CD4-positive, alpha-beta T cell treated with Interleukin-15 for 4 hours (primary cell): ENCODE measurements at places on chromosomes 5 and 9.

DNA sequence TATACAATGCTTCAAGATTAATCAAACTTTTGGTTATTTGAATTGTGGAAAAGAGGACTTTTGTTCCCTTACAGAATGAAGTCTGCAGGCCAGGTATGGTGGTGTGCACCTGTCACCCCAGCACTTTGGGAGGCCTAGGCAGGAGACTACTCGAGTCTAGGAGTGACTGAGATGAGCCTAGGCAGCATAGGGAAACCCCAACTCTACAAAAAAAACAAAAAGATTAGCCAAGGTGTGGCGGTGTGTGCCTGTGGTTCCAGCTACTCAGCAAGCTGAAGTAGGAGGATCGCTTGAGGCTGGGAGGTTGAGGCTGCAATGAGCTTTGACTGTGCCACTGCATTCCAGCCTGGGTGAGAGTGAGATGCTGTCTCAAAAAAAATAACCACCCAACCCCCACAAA lies 9.3 kb downstream of the CCNH start:
- DNase-seq = no peak

- no peak for DNase-seq
Observed at GRCh38 chr5:142910128-142910527, 140.0 kb downstream of the ARHGAP26 start.

GRCh38 chr5:159667286-159667685 lies 249.0 kb upstream of the ADRA1B start:
- DNase-seq = no peak

GRCh38 chr5:56545016-56545415 lies 270.3 kb upstream of the MAP3K1 start:
- DNase-seq = no peak

DNA sequence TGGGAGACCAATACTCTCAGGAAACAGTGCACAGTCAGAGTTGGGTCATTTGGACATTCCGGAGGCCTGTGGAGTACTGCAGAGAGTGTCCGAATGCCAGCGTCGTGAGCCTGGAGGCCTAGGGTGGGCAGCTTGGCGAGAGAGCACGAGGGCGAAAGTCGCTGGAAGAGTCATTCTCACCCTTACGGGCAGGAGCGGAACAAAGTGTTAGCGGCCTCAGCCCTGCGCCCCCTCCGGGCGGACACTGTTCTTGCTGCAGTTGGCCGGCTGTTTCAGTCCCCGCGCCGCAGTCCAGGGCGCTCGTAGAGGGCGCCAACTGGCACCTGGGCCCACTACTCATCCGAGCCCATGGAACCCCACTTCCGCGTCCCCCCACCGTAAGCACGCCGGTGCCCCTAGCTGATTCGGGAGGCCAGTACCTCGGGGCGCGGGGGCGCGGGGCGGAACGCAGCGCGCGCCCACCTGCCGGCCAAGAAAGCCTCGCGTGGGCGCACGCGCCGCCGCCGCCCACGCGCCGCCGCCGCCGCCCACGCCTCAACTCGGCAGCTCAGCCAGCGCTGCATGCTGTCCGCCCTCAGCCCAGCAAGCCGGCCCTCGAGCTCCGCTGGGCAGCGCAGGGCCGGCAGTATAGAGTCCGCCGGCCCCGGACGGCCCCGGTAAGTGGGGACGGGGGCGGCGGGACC lies 99.7 kb upstream of the CCL21 start:
- no peak for DNase-seq

DNA sequence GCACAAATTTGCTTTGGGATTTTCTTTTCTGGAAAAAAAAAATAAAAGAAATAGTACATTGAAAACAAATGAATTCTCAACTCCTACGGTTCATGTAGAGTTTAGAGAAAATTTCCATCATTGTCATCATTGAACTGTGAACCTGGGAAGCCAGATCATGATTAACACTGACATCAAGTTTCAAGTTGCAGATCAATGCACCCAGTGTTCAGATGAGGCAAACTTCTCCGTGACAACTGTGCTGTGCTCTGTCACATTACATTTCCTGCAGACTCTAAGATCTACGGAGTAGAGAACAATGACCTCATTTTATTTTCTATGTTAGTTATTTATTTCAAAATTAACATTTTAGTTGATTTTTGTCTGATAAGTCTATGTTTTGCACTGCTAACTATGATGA lies 99.7 kb downstream of the MAP1B start:
- no peak for DNase-seq

- no peak for DNase-seq
Observed at GRCh38 chr5:81856948-81857928, 106.3 kb upstream of the SSBP2 start.

DNA sequence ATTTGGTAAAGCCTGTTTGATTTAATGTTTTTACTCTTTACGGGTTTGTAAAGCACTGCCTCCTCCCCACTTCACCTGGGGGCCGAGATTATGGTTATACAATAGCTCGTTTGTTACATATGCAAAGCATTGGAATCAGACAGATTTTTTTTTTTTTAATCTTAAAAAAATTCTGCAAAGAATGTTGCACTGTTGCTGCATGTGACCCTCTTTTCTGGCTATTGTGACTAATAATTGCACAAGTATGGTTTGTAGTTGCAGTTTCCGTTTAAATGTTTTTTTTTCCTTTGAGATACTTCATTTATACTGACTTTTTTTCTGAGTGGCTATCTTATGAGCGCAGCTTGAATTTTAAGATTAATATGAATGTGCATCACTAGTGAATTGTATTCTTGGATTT lies 165.3 kb downstream of the KDM4C start:
- no peak for DNase-seq

- no peak for DNase-seq
Observed at GRCh38 chr5:144812763-144813162, 642.1 kb downstream of the KCTD16 start.

- DNase-seq = no peak
Observed at GRCh38 chr5:150285114-150285513, 4.5 kb downstream of the CAMK2A start.

GRCh38 chr9:23447166-23447565 lies 378.9 kb downstream of the ELAVL2 start:
- no peak for DNase-seq

DNA sequence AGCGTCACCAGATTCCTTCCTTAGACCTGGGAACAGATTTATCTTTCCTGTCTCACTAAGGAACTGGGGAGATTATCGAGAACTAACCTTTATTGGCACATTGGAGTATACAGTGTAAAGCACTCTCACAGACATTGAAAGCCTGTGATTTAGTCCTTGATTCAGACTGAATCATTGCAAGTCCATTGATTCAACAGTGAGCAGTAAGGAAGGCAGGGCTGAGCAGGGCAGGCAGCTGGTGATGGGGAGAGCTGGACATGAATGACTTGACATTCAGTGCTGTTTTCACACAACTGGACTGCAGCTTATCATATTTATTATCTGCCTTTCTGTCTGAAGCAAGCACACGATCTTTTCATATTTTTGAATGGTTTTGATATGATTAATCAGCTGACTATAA lies 16.2 kb downstream of the ISOC1 start:
- DNase-seq = no peak

DNA sequence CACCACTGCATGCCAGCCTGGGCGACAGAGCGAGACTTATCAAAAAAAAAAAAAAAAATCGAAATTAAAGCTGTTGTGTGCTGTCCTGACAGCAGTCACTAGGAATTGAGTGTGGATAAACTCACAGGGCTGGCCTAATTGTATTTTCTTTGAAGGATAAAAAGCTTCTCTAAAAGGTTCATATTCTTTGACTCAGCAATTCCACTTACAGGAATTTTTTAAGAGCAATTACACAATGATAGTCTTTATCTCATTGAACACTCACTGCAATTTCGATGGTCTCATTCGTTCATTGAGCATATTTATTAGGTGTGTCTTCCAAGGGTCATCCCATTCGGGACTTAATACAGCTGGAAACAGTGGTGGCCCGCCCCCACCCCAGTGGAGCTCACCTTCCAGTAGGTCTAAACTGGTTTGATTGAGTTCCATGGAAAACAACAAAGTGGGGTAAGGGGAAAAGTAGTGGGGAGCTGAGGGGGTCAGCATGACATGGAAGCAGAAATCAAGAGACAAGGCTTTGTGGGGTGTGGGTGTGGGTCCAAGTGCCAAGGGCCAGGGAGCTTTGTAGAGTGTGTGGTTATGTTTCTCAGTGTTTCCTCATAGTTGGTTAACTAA lies 6.7 kb downstream of the CDK9 start:
- DNase-seq = no peak

DNA sequence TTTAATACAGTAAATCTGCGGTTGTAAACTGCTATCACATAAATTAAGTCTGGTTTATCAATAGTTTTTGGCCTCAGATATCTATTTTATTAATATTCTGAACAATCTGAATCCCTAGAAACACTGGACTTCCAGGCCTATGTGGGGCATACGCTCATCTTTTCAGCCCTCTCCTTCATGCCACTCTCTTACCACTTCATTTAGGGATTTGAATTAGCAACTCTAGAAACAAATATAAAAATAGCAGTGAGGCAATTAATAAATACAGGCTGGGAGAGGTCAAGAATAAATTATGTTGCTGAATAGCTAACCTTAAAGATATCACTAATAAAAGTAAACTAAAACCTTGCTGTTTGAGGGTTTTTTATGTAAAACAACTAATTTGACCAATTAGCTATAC lies 480.3 kb upstream of the CD180 start:
- no peak for DNase-seq

GRCh38 chr9:113310538-113310937 lies 7.4 kb upstream of the RNF183 start:
- no peak for DNase-seq

DNA sequence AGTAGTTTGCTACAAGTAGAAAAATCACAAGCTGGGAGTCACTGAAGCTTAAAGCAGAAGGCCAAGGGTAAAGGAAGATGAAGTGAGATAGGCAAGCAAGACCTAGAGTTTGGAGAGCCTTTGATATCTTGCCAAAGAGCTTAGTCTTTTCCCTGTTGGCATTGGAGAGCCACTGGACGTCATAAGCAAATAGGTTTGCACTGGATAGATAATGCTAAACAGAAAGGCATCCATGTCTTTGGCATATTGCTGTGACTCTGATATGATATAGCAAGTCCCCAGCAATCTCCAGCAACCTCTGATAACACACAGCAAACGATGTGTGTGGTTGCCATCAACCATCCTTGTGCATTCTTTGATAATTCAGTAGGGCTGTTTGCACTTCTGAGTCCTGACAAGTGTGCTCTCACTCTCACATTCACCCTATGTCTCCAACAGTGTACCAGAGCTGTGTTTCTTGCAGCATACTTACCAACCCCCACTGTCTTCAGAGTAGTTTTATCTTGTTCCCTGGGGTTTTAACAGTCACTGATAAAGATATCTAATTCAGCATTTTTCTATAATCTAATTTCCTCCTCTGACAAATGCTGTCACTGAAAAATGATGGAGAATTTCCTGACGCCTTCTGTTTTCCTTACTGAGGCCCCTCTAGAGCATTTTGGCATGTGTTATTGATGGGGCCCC lies 16.9 kb upstream of the FREM1 start:
- DNase-seq = no peak

DNA sequence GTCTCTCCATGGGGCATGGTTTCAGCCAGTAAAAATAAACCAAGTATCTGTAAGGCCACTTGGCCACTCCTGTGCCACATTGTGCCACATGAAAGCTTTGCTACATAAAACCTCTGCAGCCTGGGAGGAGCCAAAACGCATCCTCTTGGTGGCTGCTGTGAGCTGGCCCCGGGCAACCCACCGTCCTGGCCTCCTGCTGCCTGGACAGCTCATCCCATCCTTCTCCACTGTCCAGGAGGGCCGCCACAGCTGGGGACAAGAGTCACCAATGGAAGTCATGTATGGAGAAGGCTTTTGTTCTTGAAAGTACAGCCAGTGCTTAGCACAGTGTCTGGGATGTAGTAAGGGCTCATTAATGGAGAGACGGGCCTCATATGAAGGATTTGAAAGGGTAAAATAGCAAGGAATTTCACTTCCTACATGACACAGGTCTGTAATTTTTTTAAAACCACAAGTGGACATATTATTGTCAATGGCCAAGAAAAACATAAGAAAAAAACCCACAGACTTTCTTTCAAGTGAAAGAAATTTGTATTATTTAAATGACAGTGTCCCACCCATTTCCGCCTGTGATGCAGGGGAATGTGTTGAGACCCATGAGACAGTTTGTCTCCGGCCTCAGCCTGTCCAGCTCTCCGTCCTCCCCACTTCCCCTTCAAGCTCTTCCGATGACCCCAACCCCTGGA lies 6.6 kb downstream of the PTGES start:
- DNase-seq = no peak

DNA sequence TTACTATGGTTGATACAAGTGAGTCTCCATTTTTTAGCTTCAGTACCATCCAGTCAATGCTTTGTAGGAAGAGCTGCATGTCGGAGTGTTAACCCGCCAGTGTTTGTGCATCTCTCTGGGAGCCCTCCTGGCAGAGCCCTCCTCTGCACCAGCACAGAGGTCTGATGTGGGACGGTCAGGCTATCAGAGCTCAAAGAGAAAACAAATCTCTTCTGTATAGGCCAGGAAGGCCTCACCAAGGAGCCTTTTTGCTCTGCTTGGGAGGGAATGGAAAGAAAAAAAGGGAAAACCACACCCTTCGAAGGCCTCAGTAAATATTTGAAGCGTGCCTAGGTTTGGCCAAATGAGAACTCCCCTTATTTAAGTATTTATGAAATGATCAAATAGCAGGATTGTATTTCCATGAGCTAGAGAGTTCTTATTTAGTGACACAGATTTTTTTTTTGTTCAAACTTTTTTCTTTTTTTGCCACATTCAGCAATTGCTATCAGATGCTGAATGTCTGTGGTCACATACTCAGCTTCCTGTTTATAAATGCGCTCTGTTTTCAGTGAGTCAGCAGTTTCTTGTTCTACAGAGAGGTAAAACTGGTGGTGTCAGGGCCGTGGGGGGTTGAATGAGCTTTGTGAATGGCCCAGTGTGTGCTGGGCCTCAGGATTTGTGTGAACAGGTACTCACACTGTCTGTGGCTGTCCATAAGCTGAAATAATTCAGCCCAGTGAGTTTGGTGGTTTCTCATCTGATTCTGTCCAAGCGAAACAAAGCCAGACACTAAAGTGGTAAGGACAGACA lies 226.6 kb downstream of the SNX18 start:
- peak; percentile 74 for DNase-seq

GRCh38 chr9:137247135-137247915 lies 3.8 kb upstream of the STPG3 start:
- no peak for DNase-seq

GRCh38 chr5:148903587-148903986 lies 77.2 kb downstream of the ADRB2 start:
- no peak for DNase-seq

DNA sequence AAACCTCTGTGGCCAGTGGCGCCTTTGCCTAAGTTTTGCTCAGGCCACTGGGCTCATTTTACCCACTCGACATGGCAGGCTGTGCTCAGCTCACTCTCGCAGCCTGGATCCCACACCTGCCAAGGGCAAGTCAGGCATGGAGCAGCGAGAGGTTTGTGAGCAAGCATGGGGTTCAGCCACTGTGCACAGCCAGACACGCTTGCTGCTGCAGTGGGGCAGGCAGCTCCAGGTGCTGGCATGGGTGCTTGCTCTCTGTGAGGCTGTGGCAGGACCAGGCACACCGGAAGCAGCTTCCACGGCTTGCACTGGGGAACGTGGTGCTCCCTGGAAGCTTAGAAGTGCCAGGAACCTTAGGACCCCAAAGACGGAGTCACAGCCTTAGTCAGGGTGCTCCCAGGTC lies 470.1 kb downstream of the CDH9 start:
- no peak for DNase-seq

- no peak for DNase-seq
Observed at GRCh38 chr5:36614657-36615308, 8.4 kb downstream of the SLC1A3 start.
